NCI-H1092 treated with DMSO at 0.1 percent for 48 hours (cell line): ENCODE measurements at places on chromosomes 1 and 21.
A peak's percentile ranks its signal among the peaks of the same experiment; 100 is the strongest.

GRCh38 chr1:48448932-48449331 lies 23.1 kb downstream of the SPATA6 start:
- no peak for DNase-seq

DNA sequence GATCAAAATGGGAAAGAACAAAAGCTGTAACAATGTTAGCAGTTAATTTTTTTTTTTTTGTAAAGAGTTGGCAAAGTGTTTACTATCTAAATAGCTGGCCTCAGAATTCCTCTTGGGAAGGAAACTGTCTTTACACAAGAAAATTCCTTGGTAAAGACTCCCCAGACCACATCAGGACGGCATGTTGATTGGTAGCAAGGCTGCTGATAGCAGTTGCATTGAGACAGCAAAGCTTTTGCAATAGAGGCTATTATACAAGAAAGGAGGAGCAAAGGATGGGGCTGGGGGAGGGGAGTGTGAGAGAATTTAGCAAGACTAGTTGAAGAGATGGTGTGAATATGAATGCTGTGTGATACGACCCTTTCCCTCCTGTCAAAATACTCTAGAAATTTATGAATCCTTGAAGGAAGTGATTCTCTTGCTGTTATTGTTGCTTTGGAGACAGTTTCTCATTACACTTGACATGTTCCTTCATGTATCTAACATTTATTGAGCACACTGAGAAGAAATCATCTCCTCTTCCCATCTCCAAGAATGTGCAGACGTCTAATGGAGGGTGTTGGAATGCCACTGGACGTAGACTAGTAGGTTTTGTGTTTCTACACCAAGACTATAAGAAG lies 355.6 kb downstream of the SIPA1L2 start:
- no peak for DNase-seq

- DNase-seq: no peak
These were observed 121.2 kb downstream of the UBR4 start for GRCh38 chr1:19088717-19089442.

DNA sequence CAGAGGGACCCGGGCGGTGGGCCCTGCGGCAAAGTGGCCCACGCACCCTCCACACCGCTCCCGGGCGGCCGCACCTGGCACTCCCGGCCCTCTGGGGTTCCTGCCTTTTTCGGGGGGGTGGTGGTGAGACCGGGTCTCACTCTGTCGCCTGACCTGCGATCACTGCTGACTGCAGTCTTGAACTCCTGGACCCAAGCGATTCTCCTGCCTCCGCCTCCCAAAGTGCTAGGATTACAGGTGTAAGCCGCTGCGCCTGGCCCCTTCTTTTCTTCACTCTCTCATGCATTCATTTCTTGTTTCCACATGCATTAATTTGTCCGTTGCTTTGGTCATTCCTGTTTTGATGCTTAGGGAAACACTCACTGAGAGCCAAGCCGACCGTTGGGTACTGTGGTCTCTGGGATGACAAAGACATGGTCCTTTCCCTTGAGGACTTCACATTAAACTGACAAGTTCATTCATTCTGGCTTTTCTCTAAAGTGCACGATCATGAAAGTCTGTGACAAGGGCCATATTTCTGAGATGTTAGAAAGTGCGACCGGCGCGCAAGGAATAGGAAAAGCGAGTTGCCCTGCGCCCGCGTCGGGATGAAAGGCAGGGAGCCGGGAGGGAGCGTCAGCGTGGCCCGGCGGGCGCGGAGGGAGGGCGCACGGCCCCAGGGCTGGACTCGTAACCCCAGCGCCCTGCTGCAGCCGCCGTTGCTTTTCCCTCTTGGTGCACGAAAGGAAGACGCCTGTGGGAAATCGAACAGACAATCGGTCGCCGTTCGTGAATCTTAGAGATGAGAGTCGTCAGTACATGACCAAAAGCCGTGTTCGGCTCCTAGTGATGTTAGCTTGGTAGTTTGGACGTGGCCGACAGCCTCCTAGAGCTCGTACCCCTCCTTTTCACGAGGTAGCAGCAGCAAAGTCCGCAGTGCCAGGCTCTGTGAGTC lies 1.0 kb upstream of the MCOLN2 start:
- DNase-seq: peak; percentile 14

GRCh38 chr21:36545776-36546511 lies 66.0 kb upstream of the CLDN14 start:
- DNase-seq: no peak

- peak; percentile 67 for DNase-seq
These were observed 74.2 kb downstream of the SIM2 start for GRCh38 chr21:36773117-36773516.

DNA sequence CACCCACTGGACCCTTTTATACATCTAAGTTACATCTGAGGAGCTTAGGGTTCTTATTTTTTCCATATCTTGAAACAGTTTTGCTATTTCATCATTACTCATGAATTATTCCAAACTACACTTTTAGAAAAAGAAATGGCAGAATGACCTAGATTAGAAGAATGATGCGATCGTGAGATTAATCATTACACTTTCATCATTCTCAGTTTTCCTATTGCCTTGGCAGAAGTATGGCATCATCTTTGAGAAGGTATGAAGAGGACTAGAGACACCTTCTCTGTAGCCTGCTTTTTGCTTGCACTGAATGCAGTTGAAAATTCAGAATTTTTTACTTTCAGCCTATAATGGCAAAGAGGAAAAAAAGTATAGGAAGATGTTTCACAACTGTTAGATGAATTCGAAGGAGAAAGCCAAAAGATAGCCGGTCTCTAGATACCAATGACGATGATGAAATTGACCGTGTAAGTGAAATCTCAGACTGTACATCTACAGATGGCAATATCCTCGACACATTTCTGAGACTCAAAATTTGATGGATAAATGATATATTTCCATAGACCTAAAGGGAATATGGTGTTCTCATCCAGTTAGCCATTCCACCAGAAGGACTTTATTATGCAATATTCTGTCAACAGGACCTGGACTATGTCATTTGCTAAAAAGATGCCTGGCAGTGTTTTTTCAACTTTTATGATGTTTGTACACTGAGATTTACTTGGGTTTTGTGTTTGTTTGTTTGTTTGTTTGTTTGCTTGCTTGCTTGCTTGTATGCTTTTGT lies 191.8 kb downstream of the TOMM20 start:
- no peak for DNase-seq

DNA sequence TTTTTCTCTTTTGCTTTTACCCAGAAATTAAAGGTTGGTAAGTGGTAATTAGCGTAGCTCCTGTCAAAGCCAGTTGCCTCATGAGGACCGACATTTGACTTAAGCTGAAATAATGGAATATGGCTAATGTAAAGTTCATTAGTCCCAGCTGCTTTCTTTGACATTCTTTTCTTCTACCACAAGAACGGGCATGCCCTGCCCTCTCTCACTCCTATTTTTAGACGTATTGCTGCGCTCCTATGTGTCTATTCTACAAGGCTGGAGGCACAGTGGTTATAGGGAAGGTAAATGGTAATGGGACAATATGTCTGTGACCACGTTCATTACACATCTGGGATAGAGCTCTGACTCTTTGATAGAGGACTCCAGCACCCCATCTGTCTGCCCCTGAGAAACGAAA lies 6.8 kb downstream of the CORT start:
- no peak for DNase-seq

DNA sequence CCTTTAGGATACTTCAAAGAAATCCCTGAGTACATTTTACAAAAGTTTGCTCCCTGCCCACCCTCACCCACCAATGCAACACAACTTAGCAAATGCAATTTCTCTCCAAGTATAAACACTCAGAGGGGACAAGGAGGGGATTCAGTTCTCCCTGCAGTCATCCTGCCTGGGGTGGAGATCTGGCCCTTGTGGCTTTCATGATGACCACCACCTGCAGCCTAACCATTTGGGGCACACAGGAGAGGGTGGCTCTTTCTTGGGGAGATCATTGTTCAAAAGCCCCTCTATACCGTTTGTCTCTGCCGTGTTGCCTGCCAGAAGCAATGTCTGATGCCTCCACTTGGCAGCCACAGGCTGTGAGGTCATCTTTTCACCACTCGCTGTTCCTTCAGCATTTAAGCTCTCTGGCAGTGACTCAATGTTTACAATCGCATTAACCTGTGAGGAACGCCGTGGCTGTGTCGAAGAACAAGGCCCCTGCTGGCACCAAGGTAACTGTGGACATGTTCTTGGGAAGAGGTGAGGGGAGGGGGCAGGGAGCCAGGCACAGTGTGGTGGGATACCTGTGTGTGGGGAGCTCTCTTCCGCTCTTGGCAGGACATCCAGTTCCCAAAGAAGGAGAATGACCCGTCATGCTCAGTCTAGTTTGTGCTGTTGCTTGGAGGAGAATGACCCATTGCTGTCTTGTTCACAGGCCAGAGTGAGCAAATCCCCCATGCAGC lies 103.9 kb upstream of the DUSP10 start:
- DNase-seq: peak; percentile 81

DNA sequence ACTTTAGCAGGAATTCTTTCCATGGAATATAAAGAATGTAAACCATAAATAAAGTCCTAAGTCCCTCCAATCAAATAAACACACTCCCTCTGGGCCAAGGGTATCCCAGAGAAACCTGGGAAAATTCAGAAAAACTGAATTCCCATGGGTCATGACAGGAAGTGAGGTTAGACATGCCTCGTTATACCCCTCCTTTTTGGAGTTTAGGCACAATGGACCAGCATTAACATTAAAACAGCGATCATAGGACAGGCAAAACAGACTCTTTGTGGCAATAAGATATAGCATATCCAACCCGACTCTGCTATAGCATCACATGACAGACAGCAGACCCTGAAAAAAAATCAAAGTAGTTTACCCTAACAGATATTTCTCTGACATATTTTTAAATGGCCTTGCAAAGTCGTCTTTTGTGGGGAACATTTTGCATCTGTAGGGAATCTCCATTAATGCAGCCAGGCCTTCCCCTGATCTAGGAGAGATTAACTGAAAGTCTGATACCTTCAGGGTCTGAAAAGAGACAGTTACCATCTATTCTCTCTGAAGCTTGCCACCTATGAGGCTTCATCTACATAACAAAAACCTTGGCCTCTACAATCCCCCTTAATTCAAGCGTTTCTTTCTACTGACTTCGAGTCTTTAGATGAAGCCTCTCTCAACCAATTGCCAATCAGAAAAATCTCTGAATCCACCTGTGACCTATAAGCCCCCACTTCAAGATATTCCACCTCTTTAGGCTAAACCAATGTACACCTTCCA lies 143.0 kb upstream of the KCNK1 start:
- DNase-seq: no peak

DNA sequence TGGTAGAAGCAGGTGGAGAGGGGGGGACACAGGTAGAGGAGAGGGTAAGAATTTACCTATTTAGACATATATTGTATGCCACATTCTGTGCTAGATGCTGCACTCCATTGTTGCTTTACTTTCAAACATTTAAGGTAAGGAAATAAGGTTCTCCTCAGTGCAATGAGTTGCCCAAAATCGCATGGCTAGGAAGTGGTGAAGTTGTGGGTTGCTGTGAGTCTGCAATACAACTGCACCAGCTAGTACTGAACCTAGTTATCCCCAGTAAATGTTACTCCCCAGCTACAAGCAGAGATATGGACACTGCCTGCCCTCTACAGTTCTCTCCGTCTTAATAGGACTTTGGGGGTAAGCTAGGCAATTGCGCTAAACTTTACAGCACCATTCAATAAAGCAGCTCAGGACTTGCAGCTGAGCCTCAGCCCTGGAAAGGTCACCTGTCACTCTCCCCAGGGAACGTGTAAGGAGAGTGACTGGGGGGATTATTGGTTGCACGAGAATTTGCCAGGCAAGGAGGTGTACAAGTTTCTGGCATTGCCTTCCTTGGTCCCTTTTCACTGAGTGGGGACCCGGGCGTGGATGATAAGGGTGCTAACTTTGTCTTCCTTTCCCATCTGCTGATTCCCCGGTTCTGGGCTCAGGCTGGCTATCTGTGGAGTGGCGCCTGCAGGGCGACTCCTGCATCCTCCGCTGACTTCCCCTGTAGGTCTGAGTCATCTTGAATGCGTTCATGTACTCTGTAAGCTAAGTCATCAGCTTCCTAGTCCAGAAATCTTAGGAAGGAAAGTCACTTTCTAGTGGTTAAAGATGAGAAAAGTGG lies 71.3 kb upstream of the CNTN2 start:
- DNase-seq: no peak

GRCh38 chr1:220484135-220484534 lies 43.8 kb upstream of the MARK1 start:
- DNase-seq: no peak
